ENCODE measurements at places on chromosomes 4 and X.

- DNase-seq, result no peak
These were observed 38.2 kb upstream of the MAMLD1 start for GRCh38 chrX:150324919-150325318.

DNA sequence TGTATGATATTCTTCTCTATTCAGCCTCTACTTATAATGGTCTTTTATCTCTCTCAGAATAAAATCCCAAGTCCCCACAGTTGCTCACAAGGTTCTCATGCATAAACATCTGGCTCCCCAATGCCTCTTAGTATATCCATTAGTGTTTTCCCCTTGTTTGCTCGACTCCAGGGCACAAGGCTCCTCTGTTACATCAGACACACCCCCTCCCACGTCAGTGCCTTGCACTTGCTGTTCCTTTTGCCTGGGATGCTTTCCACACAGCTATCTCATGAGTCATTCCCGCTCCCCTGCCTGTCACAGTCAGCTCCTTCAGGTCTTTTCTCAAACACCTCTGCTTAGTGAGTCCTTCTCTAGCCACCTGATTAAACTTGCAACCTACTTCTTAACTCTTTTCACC is 260.2 kb downstream of the IL1RAPL1 start:
- no peak for DNase-seq

- DNase-seq, result no peak
These were observed 755.5 kb downstream of the STIM2 start for GRCh38 chr4:27616166-27616565.

DNA sequence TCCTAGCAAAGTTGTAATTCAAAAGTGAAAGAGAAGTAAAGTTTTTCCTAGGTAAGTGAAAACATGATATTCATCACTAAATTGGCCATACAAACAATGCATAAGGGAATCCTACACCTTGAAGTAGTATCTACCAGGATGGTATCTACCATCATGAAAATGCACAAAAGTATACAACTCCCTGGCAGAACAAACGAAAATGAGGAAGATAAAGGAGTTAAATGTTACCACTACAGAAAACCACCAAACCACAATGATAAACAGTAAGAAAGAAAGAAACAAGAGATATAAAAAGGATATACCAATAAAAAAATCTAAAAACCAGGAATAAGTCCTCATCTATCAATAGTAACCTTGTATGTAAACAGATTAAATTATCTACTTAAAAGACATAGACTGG is 26.9 kb downstream of the GK2 start:
- DNase-seq, result no peak

GRCh38 chr4:176745902-176746301 is 46.8 kb downstream of the VEGFC start:
- no peak for DNase-seq

DNA sequence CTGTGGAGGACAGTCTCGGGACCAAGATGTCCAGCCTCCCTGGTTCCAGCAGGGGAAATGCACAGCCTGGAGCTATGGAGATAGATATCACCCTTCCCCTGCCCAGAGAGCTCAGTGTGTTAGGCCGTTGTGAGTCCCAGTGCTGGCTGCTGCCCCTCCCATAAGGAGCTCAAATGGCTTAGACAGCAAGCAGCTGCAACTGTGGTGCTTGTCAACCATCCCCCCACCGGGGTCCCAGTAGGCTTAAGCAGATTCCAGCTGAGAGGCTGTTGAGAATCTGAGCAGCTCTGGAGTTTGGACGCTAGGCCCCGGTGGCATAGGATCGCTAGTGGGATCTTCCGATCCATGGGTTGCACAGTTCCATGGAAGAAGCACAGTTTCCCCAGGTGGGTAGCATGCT is 181.8 kb upstream of the POF1B start:
- DNase-seq, result no peak

- no peak for DNase-seq
These were observed 10.5 kb downstream of the SLC16A2 start for GRCh38 chrX:74431797-74432196.

DNA sequence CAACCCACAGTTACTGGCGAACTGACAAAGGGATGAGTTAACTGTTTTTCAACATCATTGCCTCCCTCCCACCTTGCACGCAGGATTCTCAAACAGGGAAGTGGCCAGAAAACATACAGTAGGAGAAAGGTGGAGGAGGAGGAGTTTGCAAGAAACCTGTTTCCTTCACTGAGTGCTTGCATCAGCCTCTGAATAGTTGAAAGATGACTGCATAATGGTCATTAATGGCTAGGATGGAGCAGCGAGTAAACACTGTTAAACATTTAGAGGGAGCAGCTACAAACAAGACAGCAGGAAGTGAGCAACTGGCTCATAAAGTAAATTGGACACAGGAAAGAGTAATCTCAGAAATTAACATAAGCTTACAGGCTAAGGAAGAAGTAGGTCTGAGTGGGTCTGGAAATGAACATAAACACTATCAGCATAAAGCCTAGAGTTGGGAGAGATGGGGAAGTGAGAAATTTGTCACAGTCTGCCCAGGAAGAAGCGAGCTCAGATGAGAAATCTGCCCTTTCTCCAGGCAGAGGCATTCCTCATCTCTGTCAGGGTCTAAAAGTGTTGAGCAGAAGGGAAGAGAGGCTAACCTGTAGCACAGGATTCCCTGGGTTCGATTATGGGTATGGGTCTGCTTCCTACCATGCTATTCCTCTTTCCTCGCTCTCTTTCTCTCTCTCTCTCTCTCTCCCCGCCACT is 38.6 kb downstream of the TRPC5OS start:
- DNase-seq, result peak; percentile 27

GRCh38 chr4:31084806-31085416 is 364.7 kb downstream of the PCDH7 start:
- no peak for DNase-seq

- peak; percentile 35 for DNase-seq
These were observed 162.8 kb downstream of the FBXO8 start for GRCh38 chr4:174120446-174121295.

GRCh38 chr4:15021311-15021710 is 19.0 kb downstream of the CPEB2 start:
- no peak for DNase-seq

- DNase-seq, result peak; percentile 9
These were observed 20.5 kb downstream of the RELL1 start for GRCh38 chr4:37665333-37666320.

DNA sequence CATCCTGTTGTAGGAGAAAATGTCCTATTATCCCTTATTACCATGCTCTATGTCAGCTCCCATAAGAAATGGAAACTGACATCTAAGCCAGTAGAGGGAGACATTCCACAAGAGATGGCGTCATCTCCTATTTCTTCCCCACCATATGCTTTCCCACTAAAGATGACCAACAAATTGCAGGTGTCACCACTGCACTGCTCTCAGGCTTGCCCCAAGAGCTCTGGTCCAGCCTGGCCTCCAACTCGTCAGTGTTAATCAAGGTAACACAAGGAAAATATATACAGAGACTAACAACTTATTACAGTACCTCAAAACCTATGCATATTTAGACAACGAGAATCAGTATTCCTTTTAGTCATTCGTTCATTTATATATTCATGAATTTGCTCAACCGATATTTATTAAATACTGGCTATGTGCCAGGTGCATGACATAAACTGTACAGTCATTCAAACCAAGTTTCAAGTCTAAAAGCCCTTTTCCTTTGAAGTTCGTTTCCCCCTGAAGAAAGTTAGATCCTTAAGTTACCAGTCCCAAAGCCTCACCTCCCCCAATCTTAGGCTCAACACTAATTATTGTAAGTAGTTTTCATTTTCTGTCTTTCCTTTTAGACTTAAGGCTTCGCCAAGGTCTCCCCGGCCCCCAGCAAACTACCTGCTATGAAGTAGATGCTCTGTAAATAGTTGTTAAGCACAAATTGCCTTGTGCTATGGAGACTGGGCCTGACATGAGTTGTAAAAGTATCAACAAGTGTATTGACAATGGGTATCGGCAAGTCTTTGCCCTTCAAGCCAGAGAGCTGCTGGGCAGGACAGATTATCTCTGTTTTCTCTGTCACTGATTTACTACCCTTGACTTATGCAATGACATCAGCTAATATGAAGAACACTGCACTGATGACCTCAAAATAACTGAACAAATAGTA is 3.1 kb upstream of the FGB start:
- peak; percentile 33 for DNase-seq

- DNase-seq, result no peak
These were observed 2.6 kb upstream of the ADH1A start for GRCh38 chr4:99293357-99293756.

GRCh38 chrX:75273483-75273882 is 402 bp upstream of the UPRT start:
- DNase-seq, result no peak

DNA sequence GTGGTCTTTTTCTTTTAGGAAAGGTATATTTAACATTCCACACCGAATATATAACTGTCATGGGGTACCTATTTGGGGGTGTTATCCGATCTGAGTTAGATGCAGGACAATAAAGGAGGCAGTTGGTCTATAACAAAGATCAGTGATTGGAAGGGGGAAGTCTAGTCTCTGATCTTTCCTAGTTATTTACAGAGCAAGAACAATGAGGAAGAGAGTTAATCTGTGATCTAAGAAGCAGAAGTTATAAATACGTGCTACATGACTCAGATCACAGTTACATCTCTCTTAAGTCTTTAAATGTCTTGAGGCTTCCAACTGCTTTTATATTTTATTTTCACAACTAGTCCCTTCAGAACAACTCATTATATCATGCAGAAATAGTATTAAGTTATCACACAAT is 33.2 kb upstream of the ARMCX4 start:
- peak; percentile 57 for DNase-seq

GRCh38 chr4:8846046-8846720 is 25.5 kb downstream of the HMX1 start:
- no peak for DNase-seq

DNA sequence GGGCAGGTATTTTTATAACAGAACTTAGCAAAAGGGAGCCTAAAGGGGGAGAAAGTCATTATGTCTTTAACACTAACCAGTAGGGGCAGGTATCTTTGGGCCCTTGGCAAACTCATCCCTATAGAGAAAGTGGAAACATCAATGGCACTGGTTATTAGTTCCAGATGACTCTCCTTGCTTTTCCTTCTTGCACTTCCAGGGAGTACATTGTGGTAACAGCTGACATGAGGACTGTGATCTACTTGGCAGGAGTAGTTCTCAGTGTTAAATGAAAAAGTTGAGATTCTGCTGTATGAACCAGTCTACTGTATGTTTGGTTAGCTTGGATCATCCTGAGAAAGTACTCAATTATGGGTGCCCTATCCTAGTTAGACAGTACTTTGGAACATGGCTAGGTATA is 93.6 kb downstream of the ATXN3L start:
- no peak for DNase-seq

- DNase-seq, result peak; percentile 45
These were observed 89.4 kb downstream of the FTHL17 start for GRCh38 chrX:30982467-30982866.

DNA sequence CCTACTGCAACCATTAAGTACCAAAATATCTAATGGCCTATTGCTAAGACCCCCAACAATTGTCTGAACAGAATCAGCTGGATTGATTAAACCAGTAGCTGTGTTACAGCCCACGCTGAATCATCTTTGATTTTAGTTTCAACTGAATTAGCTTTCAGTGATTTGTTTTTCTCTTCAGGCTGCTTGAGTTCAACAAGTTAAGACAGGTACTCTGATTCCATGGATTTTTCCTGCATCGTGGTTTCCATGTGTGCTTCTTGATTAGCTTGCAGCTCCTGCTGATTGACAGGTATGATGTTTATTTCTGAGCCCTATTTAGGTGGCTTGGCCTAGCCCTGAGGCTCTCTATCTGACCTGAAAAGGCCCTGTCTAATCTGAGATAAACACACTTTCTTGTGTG is 91.3 kb downstream of the GUCY2F start:
- DNase-seq, result no peak

DNA sequence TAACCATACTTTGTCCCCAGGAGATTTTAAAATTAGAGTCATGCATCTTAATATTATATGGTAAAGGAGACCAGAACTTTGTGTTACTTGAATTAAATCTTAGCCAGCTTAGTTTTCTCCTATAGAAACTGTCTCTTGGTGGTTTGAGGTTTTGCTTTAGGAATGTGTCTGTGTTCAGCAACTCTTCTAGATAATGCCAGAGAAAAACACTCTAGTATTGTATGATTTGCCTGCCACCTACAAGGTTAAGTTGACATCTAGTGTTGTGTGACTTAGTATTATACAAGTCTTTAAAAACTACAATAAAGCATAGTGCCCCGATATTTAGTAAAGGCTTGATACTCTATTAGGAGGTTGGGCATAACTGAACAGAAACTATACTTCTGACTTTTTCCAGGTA is 2.1 kb downstream of the UGT8 start:
- no peak for DNase-seq

DNA sequence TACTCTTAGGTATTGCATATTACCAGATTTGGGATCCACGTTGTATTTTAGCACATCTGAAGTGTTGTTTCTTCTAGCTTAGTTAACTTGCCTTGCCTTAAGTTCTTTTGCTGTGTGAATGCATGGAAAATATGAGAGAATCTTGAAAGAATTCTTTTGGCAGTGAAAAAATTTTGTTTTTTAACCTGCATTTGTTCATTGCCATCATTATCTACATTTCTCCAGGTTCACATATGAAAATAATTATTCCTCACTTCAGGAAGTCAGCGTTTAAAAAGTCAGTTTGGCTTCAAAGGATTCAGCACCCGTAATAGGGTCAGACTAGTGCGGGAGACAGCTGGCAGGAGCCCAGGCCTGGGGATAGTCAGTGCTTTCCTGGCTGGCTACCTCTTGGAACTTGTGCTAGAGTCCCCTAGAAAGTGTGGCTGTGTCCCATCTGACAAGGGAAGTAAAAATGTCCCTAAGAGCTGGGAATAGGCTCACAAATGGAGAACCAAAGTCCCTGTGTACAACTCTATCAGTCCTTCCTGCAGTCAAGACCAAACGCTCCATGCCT is 251.9 kb upstream of the KLF3 start:
- no peak for DNase-seq

- DNase-seq, result no peak
These were observed 176.3 kb downstream of the RPA4 start for GRCh38 chrX:97060020-97060419.

DNA sequence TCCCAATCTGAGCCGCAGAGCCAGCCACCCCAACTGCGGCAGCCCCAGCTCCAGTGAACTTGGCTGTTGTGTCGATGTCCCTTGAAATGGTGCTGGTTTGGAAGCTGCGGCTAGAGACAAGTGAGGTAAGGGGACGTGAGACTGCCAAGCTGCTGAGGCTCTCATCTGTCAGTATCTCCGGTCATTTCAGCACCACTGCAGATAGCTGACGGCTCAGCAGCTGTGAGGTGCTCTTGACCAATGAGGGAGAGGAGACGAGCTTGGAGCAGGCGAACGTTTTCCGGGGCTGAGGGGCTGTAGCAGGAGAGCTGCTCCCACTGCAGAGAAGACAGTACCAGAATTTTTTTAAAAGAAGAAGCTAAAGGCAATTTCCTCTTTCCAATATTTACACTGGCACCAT is 175.5 kb upstream of the CASK start:
- DNase-seq, result no peak

Measured in inflammatory macrophage treated with lipopolysaccharide for 4 hours (primary cell).